ENCODE measurements at places on chromosomes 2 and 18.

- DNase-seq, result no peak
Measured at GRCh38 chr2:20190876-20191713, 33.8 kb downstream of the SDC1 start.

GRCh38 chr2:100673691-100674485, 111.1 kb downstream of the PDCL3 start:
- no peak for DNase-seq

DNA sequence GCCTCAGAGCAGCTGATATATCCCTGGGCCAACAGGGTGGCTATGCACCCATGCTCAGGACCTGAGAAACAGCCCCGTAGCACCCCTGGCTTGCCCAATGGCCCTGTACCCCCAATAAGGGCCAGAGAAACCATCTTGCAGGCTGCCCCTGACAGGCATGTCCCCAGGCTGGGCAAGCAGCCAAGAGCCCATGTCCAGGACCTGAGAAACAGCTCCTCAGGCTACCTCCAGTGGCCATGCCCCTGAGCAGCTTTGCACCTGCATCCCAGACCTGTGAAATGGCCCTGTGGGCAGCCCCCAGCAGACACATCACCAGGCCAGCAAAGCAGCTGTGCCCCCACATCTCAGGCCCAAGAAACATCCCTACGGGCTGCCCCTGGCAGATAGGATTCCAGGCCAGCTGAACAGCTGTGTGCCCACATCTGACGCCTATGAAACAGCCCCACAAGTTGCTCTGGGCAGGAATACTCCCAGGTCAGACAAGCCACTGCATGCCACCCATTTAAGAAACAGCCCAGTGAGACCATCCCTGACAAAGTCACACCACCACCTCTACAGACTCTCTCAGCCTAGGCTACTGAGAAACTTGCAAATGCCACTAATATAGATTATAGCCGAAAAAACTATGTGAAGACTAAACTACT, 84.1 kb downstream of the TMEM237 start:
- no peak for DNase-seq

GRCh38 chr2:157764386-157764785, 111.7 kb downstream of the ACVR1 start:
- no peak for DNase-seq

DNA sequence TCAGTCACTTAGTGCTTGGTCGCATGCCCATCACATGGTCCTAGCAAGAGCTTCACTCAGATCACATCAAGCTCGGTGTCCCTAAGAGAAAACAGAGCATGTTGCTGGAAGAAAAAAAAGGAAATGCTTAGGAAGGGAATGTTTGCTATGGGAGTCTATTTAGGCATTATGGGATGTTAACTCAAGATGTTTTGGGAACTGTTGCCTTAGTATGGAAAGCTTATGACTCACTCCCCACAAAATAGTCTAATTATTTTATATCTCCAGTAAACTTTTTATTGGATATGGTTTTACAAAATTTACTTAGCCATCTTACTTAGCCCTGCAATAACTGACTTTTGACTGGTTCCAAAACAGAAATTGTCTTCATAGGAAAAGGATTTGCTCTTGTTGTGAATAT, 439.5 kb upstream of the ZEB2 start:
- DNase-seq, result no peak

GRCh38 chr2:221981912-221982470, 316.8 kb downstream of the PAX3 start:
- no peak for DNase-seq

DNA sequence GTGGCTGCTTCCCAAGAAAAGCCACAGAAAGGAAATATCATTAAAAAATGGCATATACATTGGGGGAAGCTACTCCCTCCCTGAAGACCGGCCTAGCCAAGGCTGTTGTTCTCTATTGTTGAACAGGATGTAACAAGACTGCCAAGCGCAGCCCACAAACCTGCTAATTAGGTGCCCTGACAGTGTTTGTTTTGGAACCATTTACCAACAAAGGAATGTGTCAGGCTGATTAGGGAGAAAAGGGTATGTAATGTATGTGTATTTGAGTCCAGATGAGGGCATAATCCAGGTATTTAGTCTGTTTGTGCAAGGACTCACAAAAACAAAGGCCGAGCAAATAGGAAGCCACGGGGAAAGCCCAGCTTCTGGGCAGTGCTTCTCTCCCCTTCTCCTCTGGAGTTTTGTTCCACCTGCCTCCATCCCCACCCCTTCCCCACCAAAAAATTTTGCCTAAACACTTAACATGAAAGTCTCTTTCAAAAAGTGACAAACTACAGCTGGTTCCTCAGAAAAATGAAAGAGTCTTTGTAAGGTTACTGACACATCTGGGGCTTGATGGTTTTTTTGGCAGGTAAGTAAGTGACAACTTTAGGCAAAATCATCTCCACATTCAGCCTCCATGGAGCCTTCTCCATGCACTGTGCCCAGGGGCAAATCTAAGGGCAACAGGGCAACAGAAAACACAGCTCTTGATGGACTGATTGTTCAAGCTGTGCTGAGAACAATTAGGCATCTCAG, 78.3 kb upstream of the FZD5 start:
- DNase-seq, result no peak

GRCh38 chr18:78526923-78527711, 452.5 kb upstream of the SALL3 start:
- DNase-seq, result no peak

DNA sequence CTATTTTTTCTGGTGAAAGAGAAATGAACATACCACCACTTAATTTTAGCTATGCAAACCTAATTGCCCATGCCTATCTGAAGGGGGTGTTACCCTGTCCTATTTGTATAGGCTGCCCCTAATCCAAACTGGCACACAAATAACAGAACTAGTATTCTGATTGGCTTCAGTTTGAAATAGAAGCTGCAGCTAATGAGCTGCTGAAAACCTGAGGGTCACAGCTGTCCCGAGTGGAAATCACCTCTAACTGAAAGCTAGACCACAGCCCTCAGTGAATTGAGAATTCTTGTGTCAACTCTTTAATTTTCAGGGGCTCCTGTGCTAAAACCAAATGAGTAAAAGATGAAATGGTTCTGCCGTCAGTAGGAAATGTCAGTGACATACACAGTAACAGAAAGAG, 28.7 kb downstream of the CCDC141 start:
- no peak for DNase-seq

DNA sequence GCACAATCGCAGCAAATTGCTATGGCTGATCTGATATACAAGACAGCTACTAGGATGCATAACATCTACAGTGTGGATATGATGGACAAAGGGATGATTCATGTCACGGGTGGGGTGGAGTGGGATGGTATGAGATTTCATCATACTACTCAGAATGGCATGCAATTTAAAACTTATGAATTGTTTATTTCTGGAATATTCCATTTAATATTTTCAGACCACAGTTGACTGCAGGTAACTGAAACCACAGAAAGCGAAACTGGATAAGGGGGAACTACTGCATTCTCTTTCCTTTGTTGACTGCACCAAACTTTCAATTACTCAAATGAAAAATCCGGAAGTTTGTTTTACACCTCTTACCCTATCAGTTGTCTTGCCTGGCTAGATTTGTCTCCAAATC, 94.4 kb upstream of the NEUROD1 start:
- no peak for DNase-seq

GRCh38 chr2:82528288-82528687, 1930.8 kb downstream of the SUCLG1 start:
- DNase-seq, result no peak

- no peak for DNase-seq
Measured at GRCh38 chr2:207815254-207815653, 45.5 kb upstream of the FZD5 start.

DNA sequence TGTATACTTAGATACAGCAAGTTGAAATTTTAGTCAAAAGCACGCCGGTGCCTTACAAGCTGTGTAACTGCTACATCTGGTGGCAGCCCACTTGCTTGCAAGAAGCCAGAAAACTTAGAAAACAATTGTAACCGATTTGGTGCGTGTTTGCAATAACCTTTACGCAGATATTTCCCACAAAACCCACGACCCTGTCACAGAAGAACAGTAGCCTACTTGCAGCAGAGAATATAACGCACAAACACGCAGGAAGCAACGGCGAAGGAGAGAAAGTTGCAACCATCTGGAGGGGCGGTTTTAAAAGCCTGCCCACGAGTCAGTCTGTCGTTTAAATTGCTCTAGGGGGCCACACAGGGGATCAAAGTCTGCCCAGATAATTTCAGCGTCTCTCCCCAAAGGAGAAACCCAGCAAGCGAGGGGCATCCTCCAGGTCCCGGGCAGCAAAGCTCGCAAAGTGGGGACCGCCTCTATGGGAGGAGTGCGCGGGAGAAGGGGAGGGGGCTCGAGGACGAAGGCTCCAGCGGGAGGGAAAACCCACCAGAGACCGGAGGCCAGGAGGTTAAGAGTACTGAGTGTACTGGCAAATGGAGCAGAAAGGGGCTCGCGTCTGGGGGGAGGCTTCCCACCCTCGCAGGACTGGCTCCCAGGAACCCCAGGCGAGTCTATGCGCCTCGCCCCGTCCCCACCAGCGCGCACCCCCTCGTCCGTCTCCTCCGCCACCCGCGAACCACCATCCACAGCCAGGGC, 1.1 kb downstream of the TLK1 start:
- peak; percentile 12 for DNase-seq

GRCh38 chr2:160666154-160667060, 172.8 kb upstream of the RBMS1 start:
- no peak for DNase-seq

DNA sequence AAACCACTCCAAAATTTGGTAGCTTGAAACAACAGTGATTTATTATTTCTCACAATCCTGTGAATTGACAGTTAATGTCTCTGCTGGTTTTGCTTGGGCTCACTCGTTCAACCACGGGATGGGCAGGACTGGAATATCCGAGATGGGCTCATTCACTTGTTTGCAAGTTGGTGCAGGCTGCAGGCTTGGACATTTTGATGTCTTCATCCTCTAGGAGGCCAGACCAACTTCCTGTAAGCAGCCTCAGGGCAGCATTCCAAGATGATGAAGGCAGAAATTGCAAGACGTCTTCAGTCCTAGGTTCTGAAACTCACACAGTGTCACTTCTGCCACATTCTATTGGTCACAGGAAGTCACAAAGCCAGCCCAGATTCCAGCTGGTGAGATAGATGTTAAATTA, 47.1 kb downstream of the GPR39 start:
- DNase-seq, result no peak

DNA sequence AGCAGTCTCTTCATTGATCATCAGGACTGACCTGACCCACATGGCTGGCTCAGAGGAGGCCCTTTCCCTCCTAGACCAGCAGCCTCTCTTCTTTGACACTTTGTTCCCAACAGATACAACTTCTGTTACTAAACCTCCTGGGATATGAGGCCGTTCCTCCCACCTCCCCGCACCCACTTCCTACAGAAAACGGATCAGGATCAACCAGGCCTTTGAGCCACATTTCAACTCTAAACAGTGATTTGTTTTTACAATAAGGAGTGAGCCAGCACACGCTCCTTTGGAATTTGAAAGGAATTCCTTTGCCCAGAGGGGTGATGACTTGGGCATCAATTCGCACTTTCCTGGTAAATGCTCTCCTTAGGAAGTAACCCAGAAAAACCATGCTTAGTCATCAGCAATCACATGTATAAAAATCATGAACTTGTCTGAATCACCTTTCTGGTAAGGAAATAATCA, 180.4 kb downstream of the FAM124B start:
- no peak for DNase-seq

- DNase-seq, result no peak
Measured at GRCh38 chr2:239523954-239524330, 123.1 kb upstream of the HDAC4 start.

GRCh38 chr2:215427585-215427984, 8.3 kb downstream of the FN1 start:
- DNase-seq, result no peak

DNA sequence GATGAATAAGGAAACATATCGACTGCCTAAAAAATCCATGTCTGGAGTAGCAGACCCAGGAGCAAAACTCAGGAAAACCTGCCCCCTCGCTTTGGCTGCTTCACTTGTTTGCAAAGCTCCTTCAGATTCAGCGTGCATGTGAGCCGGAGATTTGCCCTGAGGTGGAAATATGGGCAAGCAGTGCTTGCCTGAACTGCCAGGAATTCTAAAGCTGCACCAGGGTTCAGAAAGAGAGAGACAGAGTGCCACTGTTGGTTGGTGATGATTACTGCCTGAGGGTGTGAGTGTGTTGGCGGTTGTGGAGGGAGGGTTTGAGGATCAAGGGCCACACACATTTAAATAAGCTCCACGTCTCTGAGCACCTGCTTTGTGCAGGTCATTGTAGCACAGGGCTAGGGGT, 139.6 kb upstream of the RGPD4 start:
- DNase-seq, result no peak

- DNase-seq, result no peak
Measured at GRCh38 chr2:124281541-124281940, 256.5 kb downstream of the CNTNAP5 start.

DNA sequence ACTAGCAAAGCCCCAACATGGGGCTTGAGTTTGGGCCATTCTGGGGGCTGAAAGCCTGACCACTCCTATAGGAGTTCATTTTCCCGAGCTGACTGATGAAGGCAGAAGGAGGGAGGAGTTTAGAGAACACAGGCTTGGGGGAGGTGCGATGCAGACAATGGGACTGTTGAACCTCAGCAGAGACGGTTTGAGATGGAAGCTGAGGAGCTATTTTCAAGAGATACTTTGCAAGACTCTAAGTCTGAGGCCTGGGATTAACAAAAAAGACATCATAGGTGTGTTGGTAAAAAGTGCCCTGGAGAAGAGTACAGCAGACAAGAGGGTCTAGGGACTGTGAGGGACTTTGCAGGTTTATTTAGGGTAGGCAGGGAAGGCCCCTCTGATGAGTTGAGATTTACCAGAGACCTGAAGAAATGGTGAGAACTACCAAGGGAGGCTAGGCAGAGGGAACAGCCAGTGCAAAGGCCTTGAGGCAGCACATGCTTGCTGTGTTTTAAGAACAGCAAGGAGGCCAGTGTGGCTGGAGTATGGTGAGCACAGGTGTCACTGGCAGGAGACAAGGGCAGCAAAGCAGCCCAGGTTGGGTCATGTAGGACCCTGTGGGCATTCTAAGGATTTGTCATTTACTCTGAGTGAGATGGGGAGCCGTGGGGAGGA, 31.6 kb downstream of the PCBP1 start:
- no peak for DNase-seq

- no peak for DNase-seq
Measured at GRCh38 chr2:169478745-169479256, 493 bp upstream of the BBS5 start.

DNA sequence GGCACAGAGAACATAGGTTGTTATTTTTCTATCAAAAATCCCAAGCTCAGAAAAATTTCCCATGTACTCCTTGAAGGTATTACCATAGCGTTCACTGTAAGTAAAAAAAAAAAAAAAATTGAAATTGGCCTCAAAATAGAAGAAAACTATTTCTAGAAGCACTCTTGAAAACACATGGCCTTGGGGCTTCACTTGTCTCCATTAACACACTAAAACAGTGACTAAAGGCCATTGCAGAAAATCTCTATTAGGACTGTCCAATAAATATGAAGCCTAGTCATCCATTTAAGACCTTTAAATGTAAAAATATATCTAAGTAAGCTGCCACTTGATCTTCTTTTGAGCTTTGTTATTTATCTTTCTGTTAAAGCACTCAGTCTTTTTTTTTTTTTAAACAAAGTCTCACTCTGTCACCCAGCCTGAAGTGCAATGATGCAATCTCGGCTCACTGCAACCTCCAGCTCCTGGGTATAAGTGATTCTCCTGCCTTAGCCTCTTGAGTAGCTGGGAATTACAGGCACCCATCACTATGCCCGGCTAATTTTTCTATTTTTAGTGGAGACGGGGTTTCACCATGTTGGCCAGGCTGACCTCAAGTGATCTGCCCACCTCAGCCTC, 35.8 kb downstream of the CCDC68 start:
- no peak for DNase-seq

Measured in stimulated activated CD8-positive, alpha-beta memory T cell treated with anti-CD3 and anti-CD28 coated beads, Interleukin-4, amount 100 ng/mL, for 1 hour (primary cell).